ENCODE measurements at places on chromosomes 12 and 14. TPM values are rescaled to one million over a fixed set of nuclear protein-coding genes. Genes with fewer than 3 reads are reported as not detected.

The CCDC196 gene
- polyA plus RNA-seq = not detected

The ITFG2 gene
- polyA plus RNA-seq = 16.8 TPM

The SERPINA12 gene
- not detected for polyA plus RNA-seq

The TESPA1 gene
- not detected for polyA plus RNA-seq

The RNASE7 gene
- 30.9 TPM for polyA plus RNA-seq

The KRT83 gene
- 0.07 TPM for polyA plus RNA-seq

The GPR84 gene
- 0.11 TPM for polyA plus RNA-seq

The GALC gene
- polyA plus RNA-seq = 4.5 TPM

The SPPL3 gene
- polyA plus RNA-seq = 18.7 TPM

The POU6F1 gene
- 0.32 TPM for polyA plus RNA-seq

The C12orf42 gene
- not detected for polyA plus RNA-seq

The HAL gene
- polyA plus RNA-seq = 0.24 TPM

The ANKRD33 gene
- polyA plus RNA-seq = not detected

The PLEKHD1 gene
- not detected for polyA plus RNA-seq

The KCNK10 gene
- not detected for polyA plus RNA-seq

The SDSL gene
- polyA plus RNA-seq = 6.1 TPM

The EGLN3 gene
- polyA plus RNA-seq = 8.0 TPM

The RTL1 gene
- polyA plus RNA-seq = not detected

The STXBP6 gene
- polyA plus RNA-seq = 0.18 TPM

The MYBPC1 gene
- polyA plus RNA-seq = not detected

The C12orf75 gene
- polyA plus RNA-seq = 115 TPM

The ATL1 gene
- polyA plus RNA-seq = 9.7 TPM

The PRKD1 gene
- polyA plus RNA-seq = 0.23 TPM

The CISTR gene
- not detected for polyA plus RNA-seq

The SCNN1A gene
- 174 TPM for polyA plus RNA-seq

The RAD9B gene
- 0.27 TPM for polyA plus RNA-seq

The FAM181A gene
- polyA plus RNA-seq = 0.18 TPM

The RNU6-7 gene
- polyA plus RNA-seq = not detected

The ADAM21 gene
- 0.71 TPM for polyA plus RNA-seq

The KANSL2 gene
- 39.5 TPM for polyA plus RNA-seq

The PPM1H gene
- 0.02 TPM for polyA plus RNA-seq

The FSCB gene
- not detected for polyA plus RNA-seq

The BAZ2A gene
- 43.8 TPM for polyA plus RNA-seq

The UBR7 gene
- polyA plus RNA-seq = 21.5 TPM

The SLC25A21 gene
- polyA plus RNA-seq = 0.31 TPM

The TAS2R8 gene
- not detected for polyA plus RNA-seq

The SLC25A47 gene
- not detected for polyA plus RNA-seq

The PEBP1 gene
- 217 TPM for polyA plus RNA-seq

The RNU7-1 gene
- not detected for polyA plus RNA-seq

The PPP2R5C gene
- polyA plus RNA-seq = 56.4 TPM

The FOXA1 gene
- 0.09 TPM for polyA plus RNA-seq

The RILPL1 gene
- polyA plus RNA-seq = 13.3 TPM

The COQ6 gene
- 23.3 TPM for polyA plus RNA-seq

The SMIM41 gene
- polyA plus RNA-seq = not detected

The COCH gene
- not detected for polyA plus RNA-seq

The ASB2 gene
- polyA plus RNA-seq = 0.92 TPM

The TEX22 gene
- polyA plus RNA-seq = 0.02 TPM

The CEBPE gene
- polyA plus RNA-seq = not detected
